ENCODE measurements at places on chromosomes 4 and X.

GRCh38 chrX:107827852-107828251, 2.2 kb downstream of the MID2 start:
- DNase-seq = no peak

GRCh38 chr4:27490315-27490714, 629.7 kb downstream of the STIM2 start:
- no peak for DNase-seq

DNA sequence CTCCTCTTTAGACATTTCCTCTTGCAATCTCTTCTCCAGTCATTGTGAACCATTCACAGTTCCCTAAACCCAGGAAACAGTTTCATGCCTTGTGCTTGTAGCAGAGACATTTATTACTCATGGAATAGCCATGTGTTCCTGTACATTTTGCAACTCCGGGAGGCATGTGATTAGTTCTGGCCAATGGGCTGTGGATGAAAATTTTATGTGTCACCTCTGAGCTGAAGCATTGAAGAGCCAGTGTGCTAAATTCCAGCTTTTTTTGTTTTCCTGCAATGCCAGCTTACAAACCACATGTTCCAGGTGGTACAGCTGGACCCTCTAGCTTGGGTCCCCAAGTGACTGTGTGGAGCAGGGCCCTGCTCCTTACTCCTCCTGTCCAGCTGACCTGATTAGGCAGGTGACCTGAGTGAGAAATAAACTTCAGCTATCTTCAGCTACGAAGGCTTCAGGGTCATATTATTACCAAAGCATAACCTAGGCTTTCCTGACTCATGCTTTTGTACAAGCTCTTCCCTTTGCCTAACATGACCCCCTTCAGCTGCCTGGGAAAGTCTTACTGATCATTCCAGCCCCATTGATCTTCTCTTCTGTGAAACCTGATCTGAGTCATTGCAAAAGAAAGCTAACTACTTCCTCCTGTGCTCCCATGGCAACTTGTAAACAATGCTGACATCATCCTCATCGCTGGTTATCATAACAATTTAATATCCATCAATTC, 200.4 kb downstream of the PTTG2 start:
- DNase-seq = peak; percentile 45

DNA sequence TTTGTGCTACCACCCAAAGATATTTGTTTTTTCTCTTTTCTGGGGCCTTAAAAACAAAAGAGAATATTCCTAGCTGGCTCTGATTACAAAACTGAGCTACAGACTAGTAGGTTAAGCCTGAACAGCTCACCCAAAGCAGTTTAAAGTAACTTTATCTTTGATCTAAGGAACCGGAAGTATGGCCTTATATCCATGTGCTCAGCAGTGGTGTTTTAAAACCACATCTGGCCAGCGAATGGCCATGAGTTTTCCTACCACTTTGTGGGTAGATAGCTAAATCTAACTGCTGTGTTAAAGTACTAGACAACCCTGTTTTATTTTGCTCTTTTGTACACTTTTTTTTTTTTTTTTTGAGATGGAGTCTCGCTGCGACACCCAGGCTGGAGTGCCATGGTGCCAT, 24.6 kb downstream of the ADGRG4 start:
- DNase-seq = no peak

DNA sequence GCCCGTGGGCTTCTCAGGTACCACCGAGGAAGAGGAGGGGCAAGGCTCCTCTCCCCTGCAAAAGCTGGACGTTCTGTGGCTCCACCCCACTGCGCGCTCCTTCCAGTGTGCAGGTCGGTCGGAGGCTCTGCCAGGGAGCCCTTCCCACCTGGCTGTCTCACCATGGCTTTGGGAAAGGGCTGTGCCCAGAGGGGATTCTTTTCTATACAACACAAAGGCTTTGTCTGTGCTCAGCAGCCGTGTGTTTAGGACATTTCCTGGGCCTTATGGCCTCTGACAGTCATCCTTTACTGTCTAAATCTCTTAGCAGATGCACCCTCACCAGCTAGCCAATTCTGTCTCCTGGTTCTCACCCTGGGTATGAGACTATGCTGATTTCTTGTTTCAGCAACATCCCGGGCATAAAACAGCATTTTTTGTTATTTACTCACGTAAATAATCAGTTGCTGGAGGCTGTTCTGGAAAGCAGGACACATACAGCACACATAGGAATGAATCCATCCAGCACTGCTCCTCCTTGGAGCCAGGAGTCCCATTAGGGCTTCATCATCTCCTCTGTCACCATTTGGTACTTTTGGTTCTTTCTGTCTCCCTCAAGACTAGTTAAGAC, 20.4 kb upstream of the ATXN3L start:
- no peak for DNase-seq

DNA sequence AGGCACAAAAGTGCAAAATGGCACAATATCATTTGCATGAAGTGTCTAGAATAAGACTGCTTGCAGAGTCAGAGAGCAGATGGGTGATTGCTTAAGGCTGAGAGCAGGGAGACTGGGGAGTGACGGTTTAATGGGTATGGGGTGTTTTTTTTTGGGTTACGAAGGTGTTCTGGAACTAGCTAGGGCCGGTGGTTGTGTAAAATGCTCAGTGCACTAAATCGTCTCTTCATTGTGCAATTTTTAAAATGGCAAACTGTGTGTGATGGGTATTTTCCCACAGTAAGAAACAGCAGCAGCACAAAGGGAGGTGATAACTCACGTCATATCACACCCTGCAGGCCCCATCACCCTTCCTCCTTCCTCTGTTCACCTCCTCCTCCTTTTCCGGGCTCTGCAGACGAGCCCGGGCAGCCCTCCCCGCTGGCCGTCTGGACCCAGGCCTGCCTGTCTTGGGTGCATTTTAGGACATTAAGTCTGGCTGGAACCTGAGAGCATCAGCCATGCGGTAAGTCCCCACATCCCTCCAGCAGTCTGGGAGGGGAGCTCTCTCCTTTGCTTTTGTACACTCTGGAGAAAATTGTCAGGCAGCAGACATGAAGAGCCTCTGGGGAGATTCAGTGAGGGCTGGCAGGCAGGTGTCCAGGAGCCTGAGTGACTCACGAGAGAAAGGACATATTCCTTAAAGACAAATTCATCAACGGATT, 42.7 kb downstream of the ASMT start:
- no peak for DNase-seq

DNA sequence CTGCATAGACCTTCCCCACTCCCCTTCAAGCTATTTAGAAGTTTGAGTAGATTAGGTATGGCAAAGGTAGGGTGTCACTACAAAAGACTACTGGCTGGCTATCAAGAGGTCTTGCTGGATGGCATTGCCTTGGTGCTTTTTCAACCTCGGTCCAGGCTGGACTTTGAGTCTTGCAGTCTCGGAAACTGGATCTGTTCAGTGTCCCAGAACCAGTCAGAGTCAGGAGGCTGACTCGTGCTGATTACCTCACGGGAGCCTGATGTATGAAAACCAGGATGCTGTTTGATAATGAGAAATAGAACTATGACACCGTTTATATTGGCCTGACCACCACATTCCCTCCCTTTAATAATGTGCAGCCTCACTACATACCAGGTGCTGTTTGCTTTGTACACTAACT, 2.7 kb upstream of the PHKA1 start:
- no peak for DNase-seq

DNA sequence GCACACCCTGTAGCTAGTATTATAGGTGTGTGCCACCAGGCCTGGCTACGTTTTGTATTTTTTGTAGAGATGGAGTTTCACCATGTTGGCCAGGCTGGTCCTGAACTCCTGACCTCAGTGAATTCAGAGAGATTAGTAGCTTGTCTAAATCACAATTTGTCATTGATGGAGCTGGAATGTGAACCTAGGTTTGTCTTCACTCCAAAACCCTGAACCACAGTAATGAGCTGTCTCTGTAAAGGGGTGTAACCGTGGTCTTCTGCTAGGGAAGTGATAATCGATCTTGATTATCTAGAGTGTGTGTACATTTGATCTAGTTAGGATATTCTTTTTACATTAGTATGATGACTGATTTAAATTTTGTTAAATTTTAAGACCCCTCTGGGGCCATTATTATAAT, 8.3 kb downstream of the ARHGAP10 start:
- no peak for DNase-seq

DNA sequence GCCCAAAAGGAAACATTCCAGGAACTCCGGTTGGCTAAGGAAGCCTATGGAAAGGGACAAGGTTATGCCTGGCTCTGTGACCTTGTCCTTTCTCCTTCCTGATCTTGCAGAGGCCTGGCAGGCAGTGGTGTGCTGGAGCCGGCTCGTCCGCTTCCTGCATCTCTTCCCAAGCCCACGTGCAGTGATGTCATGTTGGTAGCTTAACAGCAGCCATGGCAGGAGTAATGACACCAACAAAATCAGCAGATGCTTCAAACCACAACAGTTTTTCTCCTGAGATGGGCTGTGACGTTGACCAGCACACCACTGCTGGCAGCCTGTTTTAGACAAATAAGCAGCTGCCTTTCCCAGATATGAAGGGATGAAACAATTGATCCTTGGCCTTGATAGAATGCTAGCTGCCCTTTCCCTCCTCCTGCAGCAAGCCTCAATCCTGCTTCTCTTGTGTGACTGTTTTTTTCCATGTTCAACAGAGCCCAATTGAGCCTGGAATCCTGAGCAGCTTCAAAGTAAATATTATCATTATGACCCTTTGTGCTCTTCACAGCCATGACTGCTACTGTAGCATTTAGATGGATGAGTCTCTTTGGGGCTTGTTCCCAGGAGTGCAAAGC, 23.4 kb downstream of the SEPTIN6 start:
- no peak for DNase-seq

- no peak for DNase-seq
These were observed 13.3 kb downstream of the CNOT6L start for GRCh38 chr4:77805840-77806239.

DNA sequence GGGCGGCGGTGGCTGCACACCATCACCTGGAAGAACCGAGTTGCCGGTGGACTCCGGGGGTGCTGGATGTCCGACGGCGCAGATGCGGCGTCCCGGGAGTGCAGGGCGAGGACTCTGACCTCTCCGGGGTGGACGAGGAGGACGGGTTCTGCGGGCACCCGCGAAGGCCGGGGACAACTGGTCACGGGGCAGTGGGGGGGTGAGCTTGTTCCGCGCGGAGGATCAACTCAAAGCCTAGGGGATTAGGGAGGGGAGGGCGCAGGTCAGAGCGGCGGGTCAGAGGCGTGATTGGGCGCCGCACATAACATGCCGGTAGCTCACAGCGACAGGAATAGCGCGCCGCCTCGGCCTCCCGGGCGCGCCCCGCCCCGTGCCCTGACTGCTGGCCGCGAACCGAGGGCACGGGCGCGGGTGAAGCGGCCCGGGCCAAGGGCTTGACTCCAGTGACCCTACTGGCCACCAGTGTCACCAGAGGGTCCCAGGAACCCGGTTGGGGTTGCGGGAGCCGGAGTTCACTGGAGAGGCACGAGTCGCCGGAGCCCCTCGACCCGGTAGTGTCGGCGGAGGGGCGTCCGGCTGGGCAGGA, at the start of gene KLHL34:
Gene KLHL34 (minus strand): TSS at position 179 of the 586 bp plus-strand sequence. CDS start 542 bp downstream, outside the sequence.
- DNase-seq = no peak

DNA sequence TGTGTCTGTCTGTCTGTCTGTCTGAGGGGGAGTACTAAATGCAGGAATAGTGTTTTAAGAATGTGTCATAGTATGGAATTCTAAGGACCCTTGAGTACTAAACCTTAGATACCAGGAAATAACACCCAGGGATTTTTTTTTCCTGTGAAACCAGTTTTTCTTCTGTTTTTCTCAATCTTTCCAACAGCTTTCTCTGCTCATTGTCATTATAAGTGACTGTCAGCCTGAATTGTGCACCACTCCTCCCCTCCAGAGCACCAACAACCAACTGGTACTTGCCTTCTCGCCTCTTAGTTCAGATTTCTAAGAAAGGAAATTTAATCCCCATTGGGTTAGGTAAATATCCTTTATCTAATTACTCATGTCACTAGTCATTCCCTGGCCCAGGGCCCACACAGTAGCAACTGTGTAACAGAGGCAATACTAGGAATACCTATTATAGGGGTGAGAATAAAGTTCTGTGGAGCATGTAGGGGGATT, 320.6 kb downstream of the ADGRL3 start:
- DNase-seq = no peak

GRCh38 chrX:11499076-11500044, 166.4 kb downstream of the ARHGAP6 start:
- DNase-seq = no peak

GRCh38 chrX:9188117-9188516, 154.2 kb upstream of the FAM9B start:
- DNase-seq = no peak

DNA sequence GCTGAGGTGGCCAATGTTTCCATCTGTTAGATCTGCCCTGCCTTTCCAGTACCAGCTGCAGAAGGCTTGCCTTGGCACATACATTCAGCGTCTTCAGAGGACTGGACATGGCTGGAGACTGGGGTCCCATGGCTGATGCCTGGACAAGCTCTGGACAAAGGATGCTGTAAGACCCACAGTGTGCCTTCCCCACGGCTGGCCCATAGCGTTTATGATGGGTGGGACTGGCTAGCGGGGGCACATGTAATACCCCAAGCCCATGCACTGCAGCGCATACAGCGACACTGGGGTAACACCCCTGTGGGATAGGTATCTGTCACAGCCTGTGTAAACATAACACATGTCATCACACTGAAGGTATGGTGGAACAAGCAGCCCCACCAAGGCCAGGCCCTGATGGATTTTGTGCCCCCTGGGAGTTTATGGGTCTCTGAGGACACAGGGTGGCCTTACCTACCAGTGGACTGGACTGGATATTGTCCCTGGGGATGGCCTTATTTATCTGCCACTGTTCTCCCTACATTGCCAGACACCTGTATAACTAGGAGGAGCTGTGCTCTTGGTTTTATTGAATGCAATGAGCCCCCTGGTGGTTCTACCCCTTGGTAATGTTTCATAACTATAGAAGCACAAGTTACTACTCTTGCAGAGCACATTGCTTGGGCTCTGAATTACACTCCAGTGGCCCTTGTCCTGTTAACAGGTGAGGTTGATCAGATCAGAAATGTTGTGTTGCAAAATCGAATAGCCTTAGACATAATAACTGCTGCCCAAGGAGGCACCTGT, 34.3 kb upstream of the TACR3 start:
- no peak for DNase-seq

- no peak for DNase-seq
These were observed 70.8 kb upstream of the GALNTL6 start for GRCh38 chr4:171742436-171742835.

GRCh38 chr4:168537086-168537485, 40.2 kb downstream of the PALLD start:
- DNase-seq = no peak

- DNase-seq = peak; percentile 36
These were observed 1393.4 kb upstream of the PCDH7 start for GRCh38 chr4:29326816-29327215.

GRCh38 chr4:139934057-139934707, 219.8 kb downstream of the MAML3 start:
- DNase-seq = peak; percentile 39

DNA sequence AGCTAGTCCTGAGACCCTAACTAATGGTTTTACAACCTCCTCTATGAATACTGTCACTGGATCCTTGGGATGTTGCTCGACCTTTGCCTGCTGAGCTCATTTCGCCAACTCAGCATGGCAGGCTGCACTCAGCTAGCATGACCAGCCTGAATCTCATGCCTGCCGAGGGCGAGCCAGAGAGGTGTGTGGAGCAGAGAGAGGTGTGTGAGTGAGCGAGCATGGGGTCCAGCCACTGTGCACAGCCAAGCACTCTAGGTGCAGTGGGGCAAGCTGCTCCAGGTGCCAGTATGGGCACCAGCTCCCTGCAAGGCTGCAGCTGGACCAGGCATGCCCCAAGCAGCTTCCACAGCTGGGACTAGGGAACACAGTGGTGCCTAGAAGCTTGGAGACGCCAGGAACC, 410.9 kb downstream of the PCDH10 start:
- no peak for DNase-seq

- DNase-seq = no peak
These were observed 74.5 kb downstream of the QDPR start for GRCh38 chr4:17437396-17437795.

- no peak for DNase-seq
These were observed 2.4 kb downstream of the NKX1-1 start for GRCh38 chr4:1403591-1404572.
